Activated T-helper 2 cell treated with anti-CD3 and anti-CD28 coated beads, Interferon-gamma antibody, Interleukin-2, Interleukin-4, amounts not matched to agents 10 μg/mL and 5 μg/mL and 100 μg/mL, durations not matched to agents 14 hours and 24 hours and 36 hours (primary cell): ENCODE measurements at places on chromosomes 3 and 15.

GRCh38 chr3:100537646-100538338 lies 45.4 kb downstream of the TMEM45A start:
- H3K36me3 ChIP-seq = no peaks in the 10 kb centered on the region
- DNase-seq = no peak
- H3K4me1 ChIP-seq = no peaks in the 10 kb centered on the region
- H3K27me3 ChIP-seq = peaks cover 2% of the 10 kb centered on the region

DNA sequence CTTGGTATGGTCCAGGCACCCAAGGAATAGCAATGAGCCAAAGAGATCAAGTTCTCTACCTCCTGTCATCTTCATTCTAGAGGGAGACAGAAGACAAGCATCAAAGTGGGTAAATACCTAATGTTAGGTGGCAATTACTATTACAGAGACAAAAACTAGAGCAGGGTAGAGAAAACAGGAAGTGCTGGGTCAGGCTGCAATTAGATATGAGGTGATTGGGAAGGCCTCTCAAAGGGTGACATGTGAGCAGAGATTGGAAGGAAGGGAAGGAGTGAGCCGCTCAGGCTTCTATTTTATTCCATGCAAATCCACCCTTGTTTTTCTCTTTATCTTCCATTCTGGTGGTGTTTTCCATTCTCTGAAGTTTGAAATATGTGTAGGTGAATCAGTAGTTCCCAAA lies 37.4 kb downstream of the EBLN2 start:
- H3K27me3 ChIP-seq = peaks cover 5% of the 10 kb centered on the region
- peaks cover 7% of the 10 kb centered on the region for H3K4me1 ChIP-seq
- H3K36me3 ChIP-seq = no peaks in the 10 kb centered on the region
- no peak for DNase-seq
- no peak overlapping the region for H3K4me3 ChIP-seq

DNA sequence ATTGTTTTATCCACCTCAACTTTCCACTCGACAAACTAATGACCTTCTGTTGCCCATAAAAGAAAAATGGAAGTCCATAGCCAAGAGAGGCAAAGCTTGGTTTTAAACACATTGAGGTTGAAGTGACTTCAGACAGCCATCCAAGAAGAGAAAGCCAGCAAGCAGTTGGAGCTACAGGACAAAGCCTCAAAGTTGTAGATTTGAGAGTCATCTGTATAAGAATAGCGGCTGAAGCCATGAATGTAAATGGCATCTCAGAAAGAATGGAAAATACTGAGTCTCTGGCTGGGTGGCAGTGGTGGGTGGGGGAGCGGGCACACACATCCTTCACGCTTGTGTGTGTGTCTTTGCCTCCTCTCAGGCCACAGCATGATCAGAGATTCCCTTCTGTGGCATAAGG lies 124.1 kb upstream of the CHRM5 start:
- DNase-seq = no peak
- H3K27me3 ChIP-seq = no peaks in the 10 kb centered on the region
- H3K4me1 ChIP-seq = no peaks in the 10 kb centered on the region

- H3K4me3 ChIP-seq = no peak overlapping the region
- no peak overlapping the region for H3K27ac ChIP-seq
- peaks cover 8% of the 10 kb centered on the region for H3K4me1 ChIP-seq
- no peaks in the 10 kb centered on the region for H3K27me3 ChIP-seq
- no peak for DNase-seq
These were observed 66.4 kb downstream of the USP13 start for GRCh38 chr3:179719048-179719734.

GRCh38 chr15:101355678-101356464 lies 60.8 kb upstream of the SNRPA1 start:
- no peaks in the 10 kb centered on the region for H3K27me3 ChIP-seq
- DNase-seq = no peak
- H3K4me3 ChIP-seq = no peak overlapping the region
- no peaks in the 10 kb centered on the region for H3K4me1 ChIP-seq

DNA sequence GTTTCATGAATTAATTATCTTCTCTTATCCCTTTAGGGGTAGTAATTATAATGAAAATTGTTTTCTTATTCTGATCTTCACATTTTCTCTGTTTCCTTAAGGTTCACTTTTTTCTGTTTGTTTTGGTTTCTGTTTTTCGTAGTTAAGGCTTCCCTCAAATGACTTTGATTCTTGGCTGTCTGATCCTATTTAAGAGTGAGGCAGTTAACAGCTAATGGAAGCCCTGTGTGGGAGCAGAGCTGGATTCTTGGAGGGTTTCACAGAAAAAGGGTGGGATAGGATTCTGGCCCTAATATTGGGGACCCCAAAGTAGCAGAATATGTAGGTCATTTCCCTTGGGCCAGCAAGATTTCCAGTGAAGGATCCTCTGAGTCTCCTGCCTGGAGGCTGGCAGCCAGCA lies 6.8 kb upstream of the AMOTL2 start:
- no peaks in the 10 kb centered on the region for H3K4me1 ChIP-seq
- H3K27ac ChIP-seq = no peak overlapping the region
- no peak overlapping the region for H3K4me3 ChIP-seq
- no peaks in the 10 kb centered on the region for H3K36me3 ChIP-seq
- peaks cover 34% of the 10 kb centered on the region for H3K27me3 ChIP-seq

GRCh38 chr3:187536185-187536584 lies 134.0 kb downstream of the SST start:
- H3K4me3 ChIP-seq = no peak overlapping the region
- H3K27me3 ChIP-seq = peaks cover 12% of the 10 kb centered on the region
- no peaks in the 10 kb centered on the region for H3K4me1 ChIP-seq
- H3K27ac ChIP-seq = no peak overlapping the region
- DNase-seq = no peak
- H3K36me3 ChIP-seq = no peaks in the 10 kb centered on the region

DNA sequence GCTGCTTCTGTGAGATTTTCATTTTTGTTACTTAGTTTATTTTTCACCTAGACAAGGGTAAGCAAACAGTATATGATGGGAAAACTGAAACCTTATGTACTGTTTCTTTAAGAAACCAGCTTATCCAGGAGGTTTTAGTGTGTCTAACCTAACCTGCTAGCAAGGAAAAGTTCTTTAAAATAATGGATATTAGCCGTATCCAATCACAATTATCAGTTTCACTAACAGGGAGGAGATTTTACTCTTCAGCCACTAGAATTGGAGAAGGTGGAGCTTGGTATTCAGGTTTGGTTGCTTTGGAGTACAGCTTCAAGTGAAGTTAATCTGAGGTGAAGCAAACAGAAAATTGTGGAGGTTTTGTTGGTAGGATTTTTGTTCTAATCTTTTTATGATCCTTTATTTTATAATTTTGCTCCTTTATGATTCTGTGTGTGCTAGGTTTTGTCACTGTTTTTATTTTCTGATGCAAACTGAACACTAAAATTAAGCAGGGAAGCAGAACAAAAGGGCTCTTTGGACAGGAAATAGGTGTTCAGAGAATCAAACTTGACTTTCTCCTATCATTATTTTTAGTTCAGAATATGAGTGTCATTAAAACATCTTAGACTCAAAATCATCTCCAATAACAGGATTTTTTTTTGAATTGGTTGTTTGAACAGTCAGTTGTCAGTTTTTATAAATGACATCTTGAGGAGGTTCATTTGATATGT lies 13.0 kb downstream of the ZFAND6 start:
- H3K36me3 ChIP-seq = peaks cover 20% of the 10 kb centered on the region
- H3K4me3 ChIP-seq = peak overlapping the region; percentile 86
- no peaks in the 10 kb centered on the region for H3K27me3 ChIP-seq
- peaks cover 36% of the 10 kb centered on the region for H3K4me1 ChIP-seq
- no peak for DNase-seq

GRCh38 chr3:177771780-177772179 lies 574.5 kb upstream of the TBL1XR1 start:
- H3K27ac ChIP-seq = no peak overlapping the region
- no peaks in the 10 kb centered on the region for H3K36me3 ChIP-seq
- H3K4me1 ChIP-seq = no peaks in the 10 kb centered on the region
- DNase-seq = no peak
- H3K4me3 ChIP-seq = no peak overlapping the region

DNA sequence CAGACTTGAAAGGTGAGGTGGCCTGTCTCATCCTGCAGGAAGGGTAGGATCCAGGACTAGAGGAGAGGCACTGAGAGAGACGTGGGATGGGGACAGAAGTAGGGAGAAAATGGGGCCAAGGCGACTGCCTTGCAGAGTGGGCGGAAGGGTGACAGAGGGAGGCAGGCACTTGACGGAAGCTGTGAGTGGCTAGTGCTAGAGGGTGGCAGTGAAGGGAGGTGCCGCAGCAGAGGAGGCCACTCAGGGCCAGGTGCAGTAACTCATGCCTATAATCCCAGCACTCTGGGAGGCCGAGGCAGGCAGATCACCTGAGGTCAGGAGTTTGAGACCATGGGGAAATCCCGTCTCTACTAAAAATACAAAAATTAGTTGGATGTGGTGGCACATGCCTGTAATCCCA lies 7.3 kb downstream of the CCDC33 start:
- H3K27me3 ChIP-seq = peaks cover 20% of the 10 kb centered on the region
- no peaks in the 10 kb centered on the region for H3K4me1 ChIP-seq
- H3K27ac ChIP-seq = no peak overlapping the region
- H3K36me3 ChIP-seq = no peaks in the 10 kb centered on the region

- H3K36me3 ChIP-seq = peaks cover 11% of the 10 kb centered on the region
- H3K4me1 ChIP-seq = peaks cover 74% of the 10 kb centered on the region
- peak; percentile 46 for DNase-seq
- H3K4me3 ChIP-seq = peak within 1 kb of the TSS; percentile 74
- no peaks in the 10 kb centered on the region for H3K27me3 ChIP-seq
These were observed at the start of gene GCSAM for GRCh38 chr3:112132975-112133448. Gene GCSAM, minus strand, starts transcription at chr3:112133248. Its CDS starts 128 bp downstream, at chr3:112133120.

GRCh38 chr15:66655997-66656396 lies 46.0 kb upstream of the SMAD6 start:
- peaks cover 3% of the 10 kb centered on the region for H3K27me3 ChIP-seq
- peaks cover 3% of the 10 kb centered on the region for H3K4me1 ChIP-seq
- no peaks in the 10 kb centered on the region for H3K36me3 ChIP-seq
- no peak overlapping the region for H3K4me3 ChIP-seq

- no peak for DNase-seq
- H3K36me3 ChIP-seq = peaks cover 62% of the 10 kb centered on the region
- H3K27me3 ChIP-seq = no peaks in the 10 kb centered on the region
- H3K4me1 ChIP-seq = peaks cover 2% of the 10 kb centered on the region
- no peak overlapping the region for H3K27ac ChIP-seq
These were observed 88.2 kb downstream of the RBPMS2 start for GRCh38 chr15:64687172-64687571.

GRCh38 chr3:38138349-38139190 lies at the start of gene MYD88:
Gene MYD88, plus strand, starts transcription at chr3:38138661. Its CDS starts 40 bp downstream, at chr3:38138701.
- H3K4me3 ChIP-seq = peak within 1 kb of the TSS; percentile 85
- peak within 1 kb of the TSS; percentile 98 for H3K27ac ChIP-seq
- peaks cover 44% of the 10 kb centered on the region for H3K4me1 ChIP-seq

GRCh38 chr3:11447584-11448200 lies 175.5 kb downstream of the ATG7 start:
- peaks cover 6% of the 10 kb centered on the region for H3K4me1 ChIP-seq
- H3K36me3 ChIP-seq = peaks cover 19% of the 10 kb centered on the region
- H3K27ac ChIP-seq = no peak overlapping the region
- no peak for DNase-seq

- DNase-seq = no peak
- no peaks in the 10 kb centered on the region for H3K4me1 ChIP-seq
These were observed 139.7 kb upstream of the TPM1 start for GRCh38 chr15:62902821-62903220.

DNA sequence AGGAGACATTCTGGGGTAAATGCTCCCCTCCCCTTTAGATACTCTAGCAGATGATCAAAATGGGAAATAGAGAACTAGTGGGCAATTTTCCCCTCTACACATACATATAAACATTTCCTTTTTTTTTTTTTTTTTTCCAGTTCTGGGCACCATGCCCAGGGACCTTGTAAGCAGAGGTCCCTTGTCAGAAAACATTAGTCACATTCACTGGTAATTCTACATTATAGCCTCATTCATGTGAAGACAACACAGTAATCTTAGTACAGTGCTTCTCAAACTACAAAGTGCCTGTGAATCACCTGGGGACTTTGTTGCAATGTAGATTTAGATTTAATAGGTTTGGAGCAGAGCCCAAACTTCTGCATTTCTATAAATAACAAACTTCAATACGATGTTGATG lies 60.1 kb upstream of the ACTC1 start:
- no peak for DNase-seq
- H3K27me3 ChIP-seq = no peaks in the 10 kb centered on the region
- H3K4me1 ChIP-seq = no peaks in the 10 kb centered on the region
- peaks cover 44% of the 10 kb centered on the region for H3K36me3 ChIP-seq
